ENCODE measurements at places on chromosomes 3 and 15. TPM values are rescaled to one million over a fixed set of nuclear protein-coding genes. Genes with fewer than 3 reads are reported as not detected.

CCR9 gene
- not detected for total RNA-seq

LPP gene
- total RNA-seq: 63.0 TPM

PTPRG gene
- 41.6 TPM for total RNA-seq

LMOD3 gene
- not detected for total RNA-seq

MESP2 gene
- total RNA-seq: 0.18 TPM

EPHA3 gene
- 1.7 TPM for total RNA-seq

BBX gene
- total RNA-seq: 62.3 TPM

SERINC4 gene
- total RNA-seq: not detected

LRRC31 gene
- not detected for total RNA-seq

ANKUB1 gene
- not detected for total RNA-seq

USP50 gene
- 0.09 TPM for total RNA-seq

SPINK8 gene
- not detected for total RNA-seq

TXNRD3 gene
- 6.0 TPM for total RNA-seq

HACD3 gene
- total RNA-seq: 92.5 TPM

TRANK1 gene
- 5.8 TPM for total RNA-seq

ADAMTS17 gene
- 0.75 TPM for total RNA-seq

FBLN2 gene
- 1.5 TPM for total RNA-seq

RNU5B-1 gene
- total RNA-seq: not detected

PLAAT1 gene
- total RNA-seq: 0.45 TPM

KNG1 gene
- not detected for total RNA-seq

CCDC9B gene
- 75.5 TPM for total RNA-seq

MKRN3 gene
- not detected for total RNA-seq

ZCWPW2 gene
- 0.18 TPM for total RNA-seq

TTC21A gene
- total RNA-seq: 1.8 TPM

C3orf20 gene
- under 0.01 TPM for total RNA-seq

ALDH1L1 gene
- 0.28 TPM for total RNA-seq

ALS2CL gene
- 8.5 TPM for total RNA-seq

SPINT1 gene
- 0.56 TPM for total RNA-seq

GOLGA8R gene
- total RNA-seq: 1.9 TPM

GABRA5 gene
- not detected for total RNA-seq

MYO9A gene
- total RNA-seq: 34.7 TPM

DUOXA2 gene
- not detected for total RNA-seq

MED12L gene
- total RNA-seq: 0.19 TPM

A4GNT gene
- total RNA-seq: not detected

GOLGA8K gene
- total RNA-seq: 0.28 TPM

NANOGP8 gene
- not detected for total RNA-seq

NMNAT3 gene
- total RNA-seq: 0.85 TPM

SNX22 gene
- 0.28 TPM for total RNA-seq

NOX5 gene
- total RNA-seq: under 0.01 TPM

ABI3BP gene
- 9.2 TPM for total RNA-seq

EPHB3 gene
- total RNA-seq: under 0.01 TPM

ROPN1B gene
- total RNA-seq: not detected

CCDC13 gene
- total RNA-seq: 0.38 TPM

ITGA11 gene
- total RNA-seq: 0.54 TPM
